Colonic mucosa (tissue), 4 donors: ENCODE measurements at places on chromosomes 7 and 10.

GRCh38 chr7:51593628-51594027 lies 277.0 kb upstream of the COBL start:
- no peaks in the 10 kb centered on the region for H3K36me3 ChIP-seq
- no peak overlapping the region for H3K27ac ChIP-seq
- H3K4me1 ChIP-seq = peaks cover 5% of the 10 kb centered on the region
- DNase-seq = no peak
- no peak overlapping the region for H3K4me3 ChIP-seq

DNA sequence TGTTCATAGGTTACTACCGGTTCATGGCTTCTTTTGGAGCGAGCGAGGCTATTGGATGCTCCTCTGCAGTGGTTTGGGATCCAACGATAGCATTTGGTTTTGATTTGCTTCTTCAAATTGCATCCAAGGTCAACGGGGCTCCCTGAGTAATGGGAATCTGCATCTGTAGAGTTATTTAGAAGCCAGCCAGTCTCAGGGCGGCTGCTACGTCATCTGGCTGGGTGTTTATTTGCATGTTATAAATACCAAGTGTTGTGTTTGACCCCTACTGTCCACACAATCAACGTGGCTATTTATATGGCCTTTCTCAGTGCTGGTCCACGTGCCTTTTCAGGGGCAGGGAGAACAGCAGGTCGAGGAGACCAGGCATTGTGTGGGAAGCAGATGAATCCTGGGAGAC lies 137.7 kb downstream of the PRPF18 start:
- no peaks in the 10 kb centered on the region for H3K4me1 ChIP-seq
- DNase-seq = no peak
- no peaks in the 10 kb centered on the region for H3K27me3 ChIP-seq
- H3K4me3 ChIP-seq = no peak overlapping the region

DNA sequence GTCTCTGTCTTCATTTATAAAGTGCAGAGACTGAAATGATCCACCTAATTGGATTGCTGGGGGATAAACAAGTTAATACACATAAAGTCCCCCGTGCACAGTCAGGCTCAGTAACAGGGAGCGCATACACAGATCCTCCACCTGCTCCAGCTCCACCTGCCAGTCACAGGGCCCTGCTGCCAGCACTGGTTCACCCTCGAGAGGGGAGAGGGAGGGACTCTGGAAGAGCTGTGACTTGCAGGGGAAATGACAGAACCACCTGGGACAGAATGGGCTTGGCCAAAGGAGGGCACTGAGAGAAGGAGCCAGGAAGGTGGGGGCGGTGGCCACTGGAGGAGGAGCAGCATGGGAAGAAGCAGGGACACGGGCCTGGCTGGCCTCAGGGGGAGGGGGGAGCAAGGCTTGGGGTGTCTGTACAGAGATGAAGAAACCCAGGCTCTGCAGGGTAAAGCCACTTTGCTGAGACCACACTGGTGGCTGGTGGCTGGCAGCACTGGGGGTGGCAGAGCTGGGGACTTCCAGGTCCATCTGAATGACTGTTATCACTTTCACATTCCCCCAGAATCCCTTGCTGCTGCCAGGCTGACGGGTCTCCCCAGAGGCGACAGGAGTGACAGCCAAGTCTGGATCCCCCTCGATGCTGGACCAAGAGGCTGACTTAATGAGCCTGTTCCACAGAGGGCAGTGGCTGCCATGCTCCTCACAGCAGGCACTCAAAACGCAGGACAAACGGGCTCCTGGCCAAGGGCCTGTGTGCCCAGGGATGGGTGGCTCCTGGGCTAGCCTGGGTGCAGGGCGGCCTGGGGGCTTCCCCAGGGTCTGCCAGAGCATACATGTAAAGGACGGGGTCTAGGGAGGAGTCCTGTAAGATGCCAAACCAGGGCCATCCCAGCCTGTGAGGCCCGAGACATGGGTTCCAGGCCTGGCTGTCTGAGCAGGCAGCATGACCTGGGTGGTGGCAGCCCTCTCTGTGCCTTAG lies 151.1 kb downstream of the SH3PXD2A start:
- H3K4me3 ChIP-seq = no peak overlapping the region
- no peaks in the 10 kb centered on the region for H3K27me3 ChIP-seq
- no peak overlapping the region for H3K27ac ChIP-seq
- no peaks in the 10 kb centered on the region for H3K4me1 ChIP-seq
- no peak for DNase-seq

DNA sequence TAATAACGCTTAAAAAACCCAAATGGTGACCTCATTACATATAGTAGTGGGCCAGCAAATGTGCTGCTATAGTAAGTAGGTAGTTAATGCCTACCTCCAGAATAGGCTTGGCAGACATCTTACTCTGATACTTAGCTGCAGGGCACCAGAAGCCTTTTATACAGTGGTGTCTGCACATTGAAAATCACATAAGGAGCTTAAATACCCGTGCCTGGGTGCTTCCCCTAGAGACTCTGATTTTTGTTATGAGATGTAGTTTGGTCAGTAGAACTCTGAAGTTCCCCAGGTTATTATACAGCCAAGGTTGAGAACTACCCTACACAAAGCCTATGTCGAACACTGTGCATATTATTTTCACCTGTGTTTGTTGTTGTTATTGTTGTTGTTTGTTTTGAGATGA lies 47.2 kb downstream of the ANKIB1 start:
- H3K4me3 ChIP-seq = no peak overlapping the region
- no peaks in the 10 kb centered on the region for H3K27me3 ChIP-seq
- H3K4me1 ChIP-seq = no peaks in the 10 kb centered on the region
- H3K27ac ChIP-seq = no peak overlapping the region
- no peak for DNase-seq
- no peaks in the 10 kb centered on the region for H3K36me3 ChIP-seq

DNA sequence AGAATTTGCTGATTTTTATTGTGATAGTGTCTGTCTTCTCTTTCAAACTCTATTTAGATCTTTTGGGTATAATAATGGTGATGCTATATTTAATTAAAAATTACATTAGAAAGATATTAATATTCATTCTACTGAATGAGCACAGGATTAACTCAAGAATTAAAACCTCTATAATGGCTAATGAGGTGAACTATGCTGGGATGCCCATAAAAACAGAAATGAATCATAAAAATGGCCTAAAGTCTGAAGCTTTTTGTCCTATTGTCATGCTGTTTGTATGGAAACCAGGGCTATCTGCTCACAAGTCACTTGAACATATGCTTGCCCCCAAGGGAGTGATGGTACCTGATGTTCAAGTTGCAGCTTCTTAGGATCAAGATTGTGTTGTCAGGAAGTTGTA lies 76.2 kb upstream of the ICA1 start:
- no peaks in the 10 kb centered on the region for H3K36me3 ChIP-seq
- H3K27ac ChIP-seq = no peak overlapping the region
- DNase-seq = no peak
- no peaks in the 10 kb centered on the region for H3K27me3 ChIP-seq
- H3K4me1 ChIP-seq = no peaks in the 10 kb centered on the region

- H3K4me1 ChIP-seq = no peaks in the 10 kb centered on the region
- H3K36me3 ChIP-seq = no peaks in the 10 kb centered on the region
- H3K27ac ChIP-seq = no peak overlapping the region
- no peaks in the 10 kb centered on the region for H3K27me3 ChIP-seq
- no peak overlapping the region for H3K4me3 ChIP-seq
Measured at GRCh38 chr10:17169803-17170202, 31.7 kb downstream of the TRDMT1 start.
